Caco-2 (cell line): ENCODE measurements at places on chromosomes 4 and X. TPM values are rescaled to one million over a fixed set of nuclear protein-coding genes. Genes with fewer than 3 reads are reported as not detected.

FAT1 gene
- 135 and 141 TPM in 2 replicates for total RNA-seq

GABRE gene
- total RNA-seq, result 39.8 and 40.4 TPM in 2 replicates

DNA sequence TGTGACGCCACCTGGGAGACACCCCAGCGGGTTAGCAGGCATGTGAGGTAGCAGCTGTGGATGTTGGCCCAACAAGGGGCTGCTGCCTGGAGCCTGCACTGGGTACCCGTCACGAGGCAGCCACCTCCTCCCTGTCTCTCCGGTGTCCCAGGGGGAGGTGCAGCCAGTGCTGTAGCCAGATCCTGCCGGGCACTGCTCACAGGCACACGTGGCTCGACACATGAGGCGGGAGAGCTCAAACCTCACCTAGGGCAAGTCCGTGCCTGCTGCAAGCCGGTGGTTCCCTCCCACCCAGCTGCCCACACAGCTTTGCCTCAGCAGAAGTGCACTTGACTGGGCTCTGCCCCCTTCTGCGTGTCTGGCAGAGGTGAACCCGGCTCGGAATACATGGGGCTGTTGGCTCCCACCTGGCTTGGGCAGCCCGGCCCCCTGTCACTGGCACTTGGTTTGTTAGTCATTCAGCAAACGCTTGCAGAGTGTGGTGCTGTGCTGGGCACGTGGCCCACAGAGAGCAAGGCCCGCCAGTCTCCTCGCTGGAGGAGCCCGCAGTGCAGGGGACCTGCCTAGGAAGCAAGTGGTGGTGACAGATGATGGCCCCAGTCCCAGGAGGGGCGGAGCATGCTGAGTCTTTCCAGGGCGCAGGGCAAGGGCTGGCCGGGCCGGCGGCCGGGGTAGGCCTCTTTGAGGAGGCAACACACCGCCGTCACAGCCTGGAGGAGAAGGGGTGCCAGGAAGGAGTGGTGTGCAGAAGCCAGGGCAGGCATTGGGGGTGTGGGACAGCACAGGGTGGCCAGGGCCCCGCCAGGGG is 10.1 kb upstream of the SH3TC1 start:
- no peak for DNase-seq
- peaks cover 19% of the 10 kb centered on the region for H3K4me1 ChIP-seq
- no peaks in the 10 kb centered on the region for H3K27me3 ChIP-seq
- no peak overlapping the region for H3K4me3 ChIP-seq
- no peaks in the 10 kb centered on the region for H3K36me3 ChIP-seq

DNA sequence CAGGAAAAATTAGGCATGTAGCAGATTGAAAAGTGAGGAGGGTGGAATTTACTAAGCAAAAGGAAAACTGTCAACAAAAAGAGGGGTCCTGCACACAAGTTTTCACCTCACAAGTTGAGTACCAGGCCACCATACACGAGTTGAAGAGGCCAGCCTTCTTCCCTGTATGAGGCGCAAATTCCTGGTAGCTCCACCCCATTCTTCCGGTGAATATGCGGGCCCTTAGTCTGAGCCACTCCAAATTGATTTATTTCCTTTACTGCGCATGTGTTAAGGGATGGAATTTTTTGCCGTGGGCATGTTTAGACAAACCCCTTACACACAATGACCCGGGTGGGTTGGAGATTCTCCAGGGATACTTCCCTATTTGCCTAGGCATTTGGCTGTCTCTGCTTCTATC is 942.1 kb upstream of the GRIA3 start:
- H3K4me1 ChIP-seq, result no peaks in the 10 kb centered on the region
- H3K36me3 ChIP-seq, result no peaks in the 10 kb centered on the region
- H3K27me3 ChIP-seq, result no peaks in the 10 kb centered on the region
- DNase-seq, result no peak
- no peak overlapping the region for H3K27ac ChIP-seq

DNA sequence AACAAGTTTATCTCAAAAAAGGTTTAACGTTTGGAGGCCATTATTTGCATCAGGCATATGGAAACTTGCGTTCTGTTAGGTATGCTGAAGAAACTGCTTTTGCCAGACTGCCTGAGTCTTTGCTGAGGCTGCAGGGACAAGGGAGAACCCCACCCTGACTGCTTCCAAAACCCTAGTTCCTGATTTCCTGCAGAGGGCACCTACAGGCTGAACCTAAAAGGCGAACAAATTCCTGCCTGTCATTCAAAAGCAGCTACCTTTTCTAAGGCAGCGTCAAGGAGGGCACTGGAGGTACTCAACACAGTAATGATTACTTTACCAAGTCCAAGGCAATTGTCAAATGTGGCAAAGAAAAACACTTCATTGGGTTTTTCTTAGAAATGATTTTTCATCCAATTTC is 578 bp upstream of the CORIN start:
- H3K4me1 ChIP-seq, result no peaks in the 10 kb centered on the region
- no peak overlapping the region for H3K4me3 ChIP-seq

DNA sequence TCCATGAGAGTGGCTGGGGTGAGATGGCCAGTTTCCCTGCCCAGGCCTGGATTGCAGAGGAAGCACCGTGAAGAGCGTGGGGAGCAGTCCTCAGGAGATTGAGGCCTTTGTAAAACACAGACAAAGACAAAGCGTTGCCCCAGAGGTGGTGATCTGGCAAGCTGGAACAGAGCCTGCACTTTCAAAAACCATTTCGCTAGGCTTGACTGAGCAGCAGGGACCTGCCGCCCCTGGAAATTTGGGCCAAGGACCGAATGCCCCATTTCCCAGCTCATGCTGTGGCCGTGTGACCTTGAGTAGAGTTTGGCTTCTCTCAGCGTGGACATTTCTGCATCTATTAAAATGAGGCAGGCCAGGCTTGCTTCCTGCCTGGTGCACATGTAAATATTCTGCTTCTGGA is 381.4 kb downstream of the BCOR start:
- H3K4me3 ChIP-seq, result no peak overlapping the region
- H3K27ac ChIP-seq, result no peak overlapping the region
- no peaks in the 10 kb centered on the region for H3K4me1 ChIP-seq

DNA sequence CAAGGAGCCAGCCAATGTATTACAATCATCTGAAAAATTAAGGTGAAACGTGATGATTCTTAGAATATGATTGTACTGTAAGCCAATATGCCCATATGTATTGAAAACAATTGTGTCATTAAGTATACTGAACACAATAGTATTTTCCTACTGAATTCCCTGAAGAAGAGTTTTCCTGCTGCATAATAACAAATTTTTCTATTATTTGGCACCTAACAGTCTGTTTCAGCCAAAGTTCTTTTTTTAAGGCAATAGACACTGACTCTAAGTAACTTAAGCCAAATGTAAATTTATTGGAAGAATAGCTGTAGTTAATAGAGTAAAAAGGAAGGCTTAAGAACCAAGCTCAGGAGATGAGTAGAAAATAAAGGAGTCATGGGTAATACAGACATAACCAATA is 220.6 kb downstream of the PPP4R3C start:
- H3K27me3 ChIP-seq, result no peaks in the 10 kb centered on the region
- H3K27ac ChIP-seq, result no peak overlapping the region
- DNase-seq, result no peak

DNA sequence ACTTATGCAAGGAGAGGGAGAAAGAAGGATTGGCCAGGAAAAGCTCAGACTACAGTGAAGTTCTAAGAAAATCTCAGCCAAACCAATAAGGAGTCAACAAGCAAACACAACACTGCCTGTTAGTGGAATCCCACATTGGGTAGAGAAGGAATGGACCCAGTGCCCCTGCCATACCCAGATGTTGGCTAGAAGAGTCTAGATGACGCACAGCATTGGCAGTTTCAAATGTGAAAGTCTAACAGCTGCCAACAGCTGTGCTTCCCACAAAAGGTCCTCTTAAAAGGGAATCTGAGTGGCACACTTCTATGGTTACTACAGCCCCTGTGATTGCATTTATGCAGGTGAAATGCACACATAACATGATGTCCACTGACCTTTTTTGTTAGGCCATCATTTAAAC is 37.2 kb upstream of the CPEB2 start:
- no peaks in the 10 kb centered on the region for H3K27me3 ChIP-seq
- no peaks in the 10 kb centered on the region for H3K4me1 ChIP-seq
- H3K27ac ChIP-seq, result no peak overlapping the region
- H3K36me3 ChIP-seq, result no peaks in the 10 kb centered on the region
- no peak overlapping the region for H3K4me3 ChIP-seq

DNA sequence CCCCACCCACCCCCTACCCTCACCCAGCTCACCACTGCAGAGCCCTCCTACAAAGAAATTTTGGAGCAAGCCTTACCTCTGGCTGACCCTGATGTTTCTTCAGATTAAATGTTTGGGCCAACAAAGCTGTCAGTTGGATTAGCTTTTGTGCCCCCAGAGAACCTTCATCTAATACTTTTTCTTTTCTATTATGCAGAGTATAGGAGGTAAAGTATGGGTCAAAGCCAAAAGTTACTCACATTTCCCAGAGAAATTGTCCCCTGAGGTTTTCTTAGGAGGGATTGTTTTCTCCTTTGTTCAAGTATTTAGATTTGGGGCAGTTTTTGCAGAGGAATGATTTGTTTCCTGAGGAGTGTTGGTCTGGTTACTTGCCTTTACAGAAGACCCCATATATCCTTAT is 69.5 kb downstream of the AASDH start:
- H3K36me3 ChIP-seq, result no peaks in the 10 kb centered on the region
- no peak overlapping the region for H3K4me3 ChIP-seq
- no peaks in the 10 kb centered on the region for H3K27me3 ChIP-seq
- no peak for DNase-seq

DNA sequence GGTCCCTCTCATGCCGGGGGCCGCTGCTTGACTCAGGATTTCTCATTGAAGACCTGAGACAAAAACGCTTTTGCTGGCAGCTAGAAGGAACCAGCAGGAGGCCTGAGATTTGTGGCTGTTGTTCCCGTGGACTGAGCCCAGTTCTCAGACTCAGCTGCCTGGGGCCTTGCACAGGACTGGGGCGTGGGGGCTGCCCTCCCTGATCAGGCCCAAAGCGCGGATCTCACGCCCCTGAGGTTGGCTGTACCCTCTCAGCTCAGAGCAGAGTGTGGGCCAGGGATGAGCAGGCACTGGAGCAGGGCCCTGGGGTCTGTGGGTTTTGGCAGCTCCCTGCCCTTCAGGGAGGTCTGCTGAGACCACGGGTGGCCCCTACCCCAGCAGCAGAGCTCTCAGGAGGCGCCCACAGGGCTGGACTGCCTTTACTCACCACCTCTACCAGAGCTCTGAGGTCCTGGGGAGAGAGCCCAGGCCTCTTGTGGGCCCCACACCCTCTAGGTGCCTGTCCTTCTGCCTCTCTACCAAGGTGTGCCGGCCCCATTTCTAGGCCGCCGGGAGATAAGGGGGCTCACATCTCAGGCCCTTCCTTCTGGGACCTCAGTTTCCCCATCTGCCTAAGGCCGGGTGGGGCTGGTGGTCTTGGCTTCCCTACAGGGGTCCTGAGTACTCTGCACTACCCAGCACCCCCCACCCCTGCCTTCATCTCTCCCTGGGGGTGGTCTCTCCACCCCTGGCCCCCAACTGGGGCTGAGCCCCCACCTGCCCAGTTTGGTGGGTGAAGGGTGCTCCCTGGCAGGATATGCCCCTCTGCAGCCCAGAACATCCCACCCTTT is 5.6 kb downstream of the MSANTD1 start:
- H3K27ac ChIP-seq, result no peak overlapping the region
- H3K4me1 ChIP-seq, result no peaks in the 10 kb centered on the region
- peak; percentile 26 for DNase-seq
- no peaks in the 10 kb centered on the region for H3K36me3 ChIP-seq
- H3K27me3 ChIP-seq, result no peaks in the 10 kb centered on the region
- H3K4me3 ChIP-seq, result no peak overlapping the region

DNA sequence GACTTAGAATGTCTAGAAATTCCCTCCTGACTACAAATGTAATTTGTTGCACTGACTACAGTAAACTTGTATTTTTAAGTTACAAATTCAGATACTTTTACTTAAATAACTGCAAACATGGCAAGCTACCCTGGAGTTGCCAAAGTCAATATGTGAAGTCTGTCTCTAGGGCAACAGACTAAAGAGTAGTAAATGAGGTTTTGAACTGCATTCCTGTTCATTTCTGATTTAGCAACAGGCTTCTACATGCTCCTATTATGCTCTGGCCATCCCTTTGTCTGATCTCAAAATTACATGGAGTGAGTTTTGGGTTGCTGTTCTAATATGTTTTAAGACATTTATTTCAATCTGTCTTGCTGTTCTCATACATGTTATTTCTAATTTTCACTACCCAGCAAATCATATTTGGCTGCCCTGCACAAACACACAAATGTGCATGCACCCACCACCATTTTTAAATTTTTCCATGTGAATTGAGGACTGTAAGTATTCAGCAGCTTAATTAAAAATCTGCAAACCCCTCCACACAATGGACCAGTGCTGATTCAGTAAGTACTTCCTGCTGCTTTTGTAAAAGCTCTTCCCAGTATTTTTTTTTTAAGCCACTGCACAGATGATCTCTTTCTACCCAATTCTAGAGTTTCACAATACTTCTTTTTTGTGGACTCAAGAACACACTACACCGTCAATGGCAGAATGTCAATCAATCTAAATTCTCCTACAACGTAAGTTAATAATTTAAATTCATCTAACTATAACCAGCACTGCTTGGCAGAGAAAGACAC is 26.7 kb downstream of the SH3RF1 start:
- peaks cover 10% of the 10 kb centered on the region for H3K4me1 ChIP-seq
- peak; percentile 10 for DNase-seq
- H3K27me3 ChIP-seq, result no peaks in the 10 kb centered on the region
- H3K36me3 ChIP-seq, result no peaks in the 10 kb centered on the region

DNA sequence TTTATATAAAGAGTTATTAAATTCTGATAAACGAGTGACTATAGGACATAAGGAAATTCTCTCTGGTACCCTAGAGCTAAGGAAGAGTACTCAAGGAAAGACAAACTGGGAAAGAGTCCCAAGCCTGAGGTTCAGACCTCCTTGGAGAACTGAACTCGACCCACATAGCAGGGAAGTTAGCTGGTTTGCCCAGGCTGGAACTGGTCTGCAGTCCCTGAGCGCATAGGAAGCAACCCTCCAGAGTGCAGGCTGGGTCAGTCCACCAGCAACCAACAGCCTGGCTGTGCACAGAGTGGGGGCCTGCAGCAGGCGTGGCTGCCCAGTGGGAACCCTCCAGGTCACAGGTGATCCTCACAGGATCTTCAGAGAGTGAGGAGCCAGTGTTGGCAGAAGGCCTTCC is 114.1 kb downstream of the SOWAHB start:
- no peak overlapping the region for H3K27ac ChIP-seq
- H3K4me1 ChIP-seq, result peaks cover 22% of the 10 kb centered on the region
- DNase-seq, result no peak
- H3K27me3 ChIP-seq, result no peaks in the 10 kb centered on the region
- H3K36me3 ChIP-seq, result no peaks in the 10 kb centered on the region; the same call in 1 of the 2 replicates
- H3K4me3 ChIP-seq, result no peak overlapping the region

DNA sequence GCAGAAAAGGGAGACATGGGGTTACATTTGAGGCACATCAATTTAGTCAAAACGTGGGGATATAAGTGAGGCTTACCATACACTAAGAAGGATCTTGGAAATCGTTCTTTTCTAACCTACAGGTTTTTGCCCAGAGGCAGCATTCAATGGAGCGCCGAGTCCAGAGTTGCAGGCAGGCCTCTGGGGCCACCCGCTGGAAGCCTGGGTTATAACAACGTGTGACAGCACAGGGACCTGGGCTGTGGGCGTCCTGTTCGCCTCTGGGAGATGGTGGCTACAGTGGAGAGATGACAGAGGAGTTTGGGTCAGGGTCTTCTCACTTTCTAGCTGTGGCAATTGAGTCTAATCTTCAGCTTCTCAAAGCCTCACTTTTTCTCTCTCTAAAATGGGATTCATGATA is 53.9 kb downstream of the ENPP6 start:
- no peaks in the 10 kb centered on the region for H3K27me3 ChIP-seq
- DNase-seq, result peak; percentile 63
- peaks cover 7% of the 10 kb centered on the region for H3K4me1 ChIP-seq
- H3K4me3 ChIP-seq, result no peak overlapping the region

- no peaks in the 10 kb centered on the region for H3K4me1 ChIP-seq
- H3K4me3 ChIP-seq, result no peak overlapping the region
- no peaks in the 10 kb centered on the region for H3K36me3 ChIP-seq
- DNase-seq, result no peak
- no peak overlapping the region for H3K27ac ChIP-seq
- no peaks in the 10 kb centered on the region for H3K27me3 ChIP-seq
Measured at GRCh38 chr4:149718500-149718899, 97.1 kb downstream of the IQCM start.
